ENCODE measurements at places on chromosomes 3 and 15. TPM values are rescaled to one million over a fixed set of nuclear protein-coding genes. Genes with fewer than 3 reads are reported as not detected.

LEKR1 gene
- total RNA-seq: 9.1 TPM

CLRN1 gene
- total RNA-seq: not detected

TNIK gene
- total RNA-seq: 84.8 TPM

HCLS1 gene
- 20.3 TPM for total RNA-seq

ZDHHC19 gene
- total RNA-seq: not detected

CCDC12 gene
- total RNA-seq: 62.3 TPM

DET1 gene
- total RNA-seq: 9.3 TPM

TRIM71 gene
- total RNA-seq: not detected

PDIA5 gene
- total RNA-seq: 13.7 TPM

GATM gene
- 158 TPM for total RNA-seq

RYR3 gene
- total RNA-seq: 3.3 TPM

ZFYVE19 gene
- total RNA-seq: 56.9 TPM

CGNL1 gene
- total RNA-seq: 2.0 TPM

KBTBD12 gene
- 3.3 TPM for total RNA-seq

IL12A gene
- 1.2 TPM for total RNA-seq

NEK4 gene
- total RNA-seq: 16.5 TPM

CYP11A1 gene
- total RNA-seq: 6.6 TPM

TMEM212 gene
- total RNA-seq: not detected

ECE2 gene
- not detected for total RNA-seq

GATA2 gene
- 9.9 TPM for total RNA-seq

GCSAM gene
- total RNA-seq: 5.8 TPM

CASR gene
- total RNA-seq: not detected

NR2E3 gene
- 1.3 TPM for total RNA-seq

MST1 gene
- 52.0 TPM for total RNA-seq

IQCF5 gene
- not detected for total RNA-seq

GALNT15 gene
- 114 TPM for total RNA-seq

ZPLD1 gene
- not detected for total RNA-seq

ZMYND10 gene
- total RNA-seq: 0.38 TPM

GOLGA6A gene
- total RNA-seq: not detected

SLC12A1 gene
- total RNA-seq: not detected

RUBCN gene
- 113 TPM for total RNA-seq

CACNA1D gene
- 74.6 TPM for total RNA-seq

IQCH gene
- total RNA-seq: 0.83 TPM
